ENCODE measurements at places on chromosomes 3 and 15.

- DNase-seq = peak; percentile 85
Observed at GRCh38 chr3:9951962-9952805, at the start of gene PRRT3. TSS of gene PRRT3 (minus strand) at chr3:9952408. CDS start at chr3:9950115, 2,293 bp downstream.

DNA sequence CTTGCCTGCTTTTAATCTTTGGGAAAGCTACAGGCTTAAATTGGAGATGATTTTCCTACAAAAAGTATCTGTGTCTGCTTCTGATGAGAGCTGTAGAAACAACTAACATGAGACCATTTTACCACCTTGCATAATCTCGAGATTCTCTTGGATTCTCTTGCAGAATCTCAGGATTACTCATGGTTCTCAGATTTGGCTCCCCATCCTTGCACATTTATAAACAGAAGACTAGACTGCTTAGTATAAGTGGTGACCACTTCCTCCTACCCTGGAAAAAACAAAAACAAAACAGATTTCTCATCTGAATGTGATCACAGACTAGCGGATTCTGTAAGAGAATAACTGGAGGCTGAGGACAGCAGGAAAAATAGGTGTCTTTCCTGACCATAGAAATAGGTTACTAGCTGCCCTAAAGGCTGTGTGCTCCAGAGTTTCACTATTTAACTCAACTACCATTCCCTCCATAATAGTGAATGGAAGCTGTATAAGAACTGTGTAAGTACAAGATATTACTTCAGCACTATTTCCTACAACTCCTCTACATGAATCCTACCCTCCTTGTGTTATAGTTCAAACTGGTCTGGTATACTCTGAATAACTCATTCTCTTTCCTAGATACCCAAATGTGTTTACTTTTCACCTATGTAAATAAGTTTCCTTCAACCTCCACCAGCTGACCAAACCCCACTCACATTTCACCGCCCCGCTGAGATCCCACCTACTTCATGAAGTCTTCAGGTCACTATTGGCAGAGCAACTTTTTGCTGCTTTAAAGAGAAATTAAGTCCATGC lies 122.2 kb upstream of the C2CD4B start:
- no peak for DNase-seq

DNA sequence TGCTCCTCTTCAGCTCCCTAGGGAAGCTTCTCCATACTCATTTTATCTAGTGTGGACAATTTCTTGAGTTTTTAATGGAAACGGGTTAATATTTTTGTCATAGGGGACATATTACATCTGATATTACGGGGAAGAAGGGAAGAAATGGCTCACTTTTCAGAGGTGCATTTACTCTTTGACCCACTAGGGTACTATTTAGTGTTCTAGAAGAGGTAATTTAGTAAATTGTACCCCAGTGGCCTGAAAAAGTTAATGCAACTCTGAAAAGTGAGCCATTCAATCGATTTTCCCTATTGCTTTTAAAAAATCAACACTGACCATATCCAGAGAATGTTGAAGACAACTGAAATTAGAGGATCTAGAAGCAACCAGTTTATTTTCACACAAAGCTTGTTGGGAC lies 71.2 kb downstream of the MAP2K5 start:
- DNase-seq = no peak

- no peak for DNase-seq
Observed at GRCh38 chr3:43153216-43154083, 47.6 kb upstream of the POMGNT2 start.

DNA sequence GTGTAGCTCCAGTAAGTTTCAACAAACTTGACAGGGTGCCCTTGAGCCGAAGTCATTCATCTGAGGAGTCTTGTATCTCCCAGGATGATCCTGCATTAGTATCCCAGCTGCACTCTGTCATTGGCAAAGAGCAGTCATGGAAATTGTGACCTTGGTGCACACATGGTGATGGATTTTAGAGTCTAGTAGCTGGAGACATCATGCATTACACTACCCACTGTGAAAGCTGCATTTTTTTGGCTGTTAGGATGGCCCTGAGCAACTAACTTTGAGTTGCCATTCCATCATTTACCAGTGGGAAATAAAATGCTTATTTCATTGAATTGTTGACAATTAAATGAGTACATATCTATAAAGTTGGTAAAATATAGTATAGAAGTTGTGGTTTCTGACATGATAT lies 552.6 kb upstream of the CBLB start:
- no peak for DNase-seq

DNA sequence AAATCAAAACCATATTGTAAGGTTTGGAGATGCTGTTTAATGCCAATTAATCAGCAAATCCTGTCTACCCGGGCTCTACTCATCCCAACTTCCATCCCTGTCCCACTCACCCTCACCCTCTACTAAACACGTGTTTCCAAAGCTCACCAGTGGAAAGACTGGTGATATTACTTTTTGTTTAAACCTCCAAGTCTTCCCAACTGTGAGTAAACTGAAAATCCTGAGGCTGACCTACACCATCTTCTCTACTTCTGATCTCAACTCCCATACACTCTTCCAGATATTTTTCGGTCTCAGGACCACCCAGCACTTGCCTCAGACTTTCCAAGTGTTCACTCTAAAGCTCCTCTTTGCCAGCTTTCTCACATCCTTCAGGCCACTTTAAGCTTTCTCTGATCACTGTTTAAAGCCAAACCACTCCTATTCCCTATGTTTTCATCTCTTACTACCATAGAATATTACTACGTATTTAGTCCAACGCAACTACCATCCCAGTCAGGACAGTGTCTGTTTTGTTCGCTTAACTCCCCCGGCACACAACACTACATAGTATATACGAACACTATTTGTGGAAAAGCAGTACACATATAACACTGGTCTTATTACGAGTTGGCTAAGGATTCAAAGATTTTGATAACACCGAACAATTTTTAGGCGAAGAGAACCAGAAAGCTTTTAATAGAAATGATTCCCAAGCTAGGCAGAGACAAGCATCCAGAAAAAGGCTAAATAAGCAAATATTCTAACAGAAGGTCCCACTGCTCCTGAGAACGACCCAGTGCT lies 684 bp downstream of the RPL4 start:
- DNase-seq = no peak

DNA sequence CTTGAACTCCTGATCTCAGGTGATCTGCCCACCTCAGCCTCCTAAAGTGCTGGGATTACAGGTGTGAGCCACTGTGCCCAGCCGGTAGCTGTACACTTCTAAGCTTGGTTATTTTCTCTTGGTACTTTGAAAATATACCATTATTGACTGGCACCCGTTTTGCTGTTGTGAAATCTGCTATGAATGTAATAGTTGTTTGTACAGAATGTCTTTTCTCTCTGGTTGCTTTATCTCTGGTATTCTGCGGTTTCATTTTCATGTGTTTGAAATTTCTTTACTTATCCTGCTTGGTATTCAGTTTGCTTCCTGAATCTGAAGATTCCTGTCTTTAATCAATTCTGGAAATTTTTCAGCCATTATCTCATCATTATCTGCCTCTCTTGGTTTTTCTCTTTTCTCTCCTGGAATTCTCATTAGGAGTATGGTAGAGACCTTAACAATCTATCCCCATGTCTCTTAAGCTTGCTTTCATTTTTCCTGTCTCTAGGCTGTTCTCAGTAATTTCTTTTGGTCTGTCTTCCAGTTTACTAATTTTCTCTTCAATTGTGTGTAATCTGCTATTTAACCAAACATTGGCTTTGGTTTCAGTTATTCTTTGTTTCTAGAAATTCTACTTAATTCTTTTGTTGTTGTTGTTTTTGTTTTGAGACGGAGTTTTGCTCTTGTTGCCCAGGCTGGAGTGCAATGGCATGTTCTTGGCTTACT lies 2.8 kb upstream of the PAK2 start:
- no peak for DNase-seq

DNA sequence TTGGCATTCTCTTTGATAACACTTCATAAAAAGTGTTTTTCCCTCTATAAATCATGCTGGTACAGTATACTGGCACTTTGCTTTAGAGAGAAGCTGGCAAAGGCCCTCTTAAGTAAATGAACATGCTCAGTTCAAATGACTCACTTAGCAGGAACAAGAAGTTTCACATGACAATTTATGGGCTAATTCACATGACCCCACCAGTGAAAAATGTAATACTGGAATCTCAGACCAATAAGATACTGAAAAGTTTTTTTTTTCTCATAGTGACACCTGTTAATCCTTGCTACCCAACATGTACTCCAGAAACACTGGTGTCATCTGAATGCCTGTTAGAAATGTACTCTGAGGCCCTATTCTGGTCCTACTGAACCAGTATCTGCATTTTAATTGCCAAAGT lies 13.9 kb downstream of the BTBD1 start:
- DNase-seq = no peak

GRCh38 chr15:101168463-101168824 lies 83.4 kb downstream of the CHSY1 start:
- no peak for DNase-seq

GRCh38 chr3:63870615-63871005 lies 6.9 kb downstream of the ATXN7 start:
- DNase-seq = no peak

DNA sequence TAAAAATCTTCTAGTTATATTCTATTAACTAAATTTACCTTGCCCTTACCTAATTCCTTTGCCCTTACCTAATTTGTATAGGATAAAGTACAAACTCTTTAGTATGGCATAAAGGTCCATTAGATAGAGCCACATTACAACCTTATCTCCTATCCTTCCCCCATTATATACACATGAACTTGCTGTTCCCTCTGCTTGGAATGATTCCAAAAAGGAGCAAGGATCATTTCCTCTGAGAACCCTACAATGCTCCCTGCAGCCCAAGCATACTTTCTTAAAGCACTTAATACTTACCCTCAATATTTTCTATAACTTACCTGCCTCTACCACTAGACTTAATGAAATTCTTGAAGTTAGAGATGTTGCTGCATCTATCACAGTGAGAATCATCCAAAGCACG lies 118.9 kb upstream of the CCDC54 start:
- DNase-seq = no peak

GRCh38 chr15:99275061-99275460 lies 23.8 kb downstream of the LRRC28 start:
- no peak for DNase-seq

DNA sequence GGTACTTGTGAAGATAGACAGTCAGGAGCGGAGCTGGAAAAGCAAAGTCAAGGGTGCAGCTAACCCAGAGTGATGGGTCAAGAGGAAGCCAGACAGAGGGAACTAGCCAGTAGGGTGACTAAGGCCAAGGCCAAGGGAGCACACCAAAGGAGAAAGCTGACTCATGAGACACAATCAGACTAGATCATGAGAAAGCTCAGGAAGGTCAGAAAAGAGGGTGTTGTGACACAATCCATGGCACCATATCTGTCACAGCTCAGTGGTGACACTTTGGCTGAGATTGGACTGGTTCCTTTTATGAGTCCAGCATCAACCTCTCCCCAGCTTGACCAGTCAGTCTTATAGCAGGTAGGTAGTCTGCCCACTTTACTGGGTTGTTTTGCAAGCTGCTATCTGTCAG lies 22.2 kb downstream of the P2RY1 start:
- DNase-seq = no peak

- DNase-seq = no peak
Observed at GRCh38 chr3:113291572-113291971, 80.2 kb downstream of the BOC start.

DNA sequence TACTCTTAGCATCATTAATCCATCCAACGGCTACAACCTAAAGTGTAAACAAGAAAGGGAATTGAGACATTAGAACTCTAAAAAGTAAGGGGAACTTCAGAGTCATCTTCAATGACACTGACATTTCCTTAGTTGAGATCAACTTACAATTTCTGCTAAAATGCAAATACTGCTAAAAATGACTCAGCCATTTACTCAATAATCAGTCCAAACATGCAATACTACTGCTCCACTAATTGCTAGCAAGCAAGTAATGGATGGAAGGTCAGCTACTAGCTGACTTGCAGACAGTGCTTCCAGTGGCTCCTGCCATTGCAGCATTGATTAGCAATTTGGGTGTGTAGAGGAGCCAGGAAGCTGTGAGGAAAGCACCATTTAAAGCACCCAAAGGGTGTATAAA lies 28.4 kb downstream of the CD200R1L start:
- no peak for DNase-seq

DNA sequence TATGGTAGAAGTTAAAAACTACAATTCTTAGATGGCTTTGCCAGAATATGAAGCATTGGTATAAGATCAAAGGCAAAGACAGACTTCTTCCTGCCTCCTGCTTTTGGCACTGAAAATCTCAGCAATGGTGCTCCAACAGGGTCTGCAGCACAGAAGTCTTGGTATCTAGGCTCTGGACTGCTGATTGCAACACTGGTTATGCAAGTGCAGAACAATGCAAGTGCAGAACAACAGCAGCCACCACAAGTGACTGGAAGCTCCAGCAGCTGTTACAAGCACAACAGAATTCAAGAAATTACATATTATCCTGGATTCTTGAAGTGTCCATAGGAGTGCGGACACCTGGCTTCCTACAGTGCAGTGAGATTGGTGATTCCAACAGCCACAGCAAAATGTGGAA lies 33.7 kb downstream of the ZBTB20 start:
- no peak for DNase-seq

DNA sequence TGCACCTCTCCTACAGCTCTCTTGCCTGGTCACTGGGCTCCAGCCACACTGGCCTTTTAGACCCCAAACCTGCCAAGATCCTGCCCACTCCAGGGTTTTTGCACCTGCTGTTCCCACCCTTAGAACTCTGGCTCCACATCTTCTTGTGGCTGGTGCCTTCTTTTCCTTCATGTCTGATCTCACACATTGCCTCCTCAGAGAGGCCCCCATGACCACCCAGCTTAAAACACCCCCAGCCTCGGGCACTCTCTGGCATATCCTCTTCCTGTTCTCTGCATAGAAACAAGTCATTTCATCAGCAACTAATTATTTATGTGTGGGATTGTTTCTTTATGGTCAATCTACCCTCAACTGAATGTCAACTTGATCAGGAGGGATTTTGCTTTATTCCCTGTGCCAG lies 14.0 kb upstream of the AMOTL2 start:
- DNase-seq = peak; percentile 16

GRCh38 chr3:170076715-170077238 lies 39.0 kb downstream of the GPR160 start:
- no peak for DNase-seq

- DNase-seq = no peak
Observed at GRCh38 chr3:42012383-42012934, 50.6 kb upstream of the ULK4 start.

GRCh38 chr3:26293329-26293844 lies 329.2 kb upstream of the LRRC3B start:
- DNase-seq = no peak

- no peak for DNase-seq
Observed at GRCh38 chr3:113153499-113154107, 57.8 kb upstream of the BOC start.

DNA sequence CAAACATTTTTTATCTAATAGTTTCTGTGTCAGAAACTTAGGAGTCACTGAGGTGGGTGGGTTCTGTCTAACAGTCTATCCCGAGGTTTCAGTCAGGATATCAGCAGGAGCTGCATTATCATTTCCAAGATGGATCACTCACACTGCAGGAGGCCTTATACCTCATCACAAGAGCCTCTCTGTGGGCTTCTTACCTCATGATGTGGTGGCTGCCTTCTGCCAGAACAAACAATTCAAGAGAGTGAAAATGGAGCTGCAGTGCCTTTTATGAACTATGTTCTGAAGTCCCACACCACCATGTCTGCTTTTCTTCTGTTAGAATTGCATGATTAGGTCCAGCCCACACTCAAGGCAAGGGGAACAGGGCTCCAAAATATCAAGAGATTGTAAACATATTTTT lies 27.9 kb downstream of the RFX7 start:
- DNase-seq = no peak
